ENCODE measurements at places on chromosomes 1 and 21.

GRCh38 chr1:23416964-23417363, 7.6 kb downstream of the TCEA3 start:
- DNase-seq, result no peak

- DNase-seq, result no peak
These were observed 665 bp downstream of the EFHD2 start for GRCh38 chr1:15410223-15410883.

- DNase-seq, result peak; percentile 51
These were observed 78.5 kb downstream of the ITPKB start for GRCh38 chr1:226660410-226661182.

GRCh38 chr1:230797942-230798365, 50.8 kb downstream of the CAPN9 start:
- peak; percentile 87 for DNase-seq

GRCh38 chr1:153348511-153349362, at the start of gene PGLYRP4:
Gene PGLYRP4 (minus strand): TSS chr1:153348841. CDS start chr1:153347932, 909 bp downstream.
- no peak for DNase-seq

DNA sequence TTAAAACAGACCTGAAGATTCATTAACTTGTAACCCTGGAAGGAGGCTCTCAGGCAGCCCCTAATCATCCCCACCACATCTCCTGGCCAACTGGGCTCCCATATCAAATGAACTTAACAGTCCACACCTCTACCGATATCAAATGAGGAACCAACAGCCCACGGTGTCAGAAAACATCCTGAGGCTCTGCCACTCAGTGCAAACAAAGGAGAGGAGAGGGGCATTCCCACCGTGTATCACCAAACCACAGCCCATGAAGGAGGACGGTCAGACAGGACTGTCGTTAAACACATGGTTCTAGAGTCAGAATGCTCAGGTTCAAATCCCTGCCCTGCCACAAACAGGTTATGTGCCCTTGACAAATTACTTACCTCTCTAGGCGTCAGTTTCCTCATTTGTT, 52.5 kb downstream of the ERI3 start:
- DNase-seq, result no peak

DNA sequence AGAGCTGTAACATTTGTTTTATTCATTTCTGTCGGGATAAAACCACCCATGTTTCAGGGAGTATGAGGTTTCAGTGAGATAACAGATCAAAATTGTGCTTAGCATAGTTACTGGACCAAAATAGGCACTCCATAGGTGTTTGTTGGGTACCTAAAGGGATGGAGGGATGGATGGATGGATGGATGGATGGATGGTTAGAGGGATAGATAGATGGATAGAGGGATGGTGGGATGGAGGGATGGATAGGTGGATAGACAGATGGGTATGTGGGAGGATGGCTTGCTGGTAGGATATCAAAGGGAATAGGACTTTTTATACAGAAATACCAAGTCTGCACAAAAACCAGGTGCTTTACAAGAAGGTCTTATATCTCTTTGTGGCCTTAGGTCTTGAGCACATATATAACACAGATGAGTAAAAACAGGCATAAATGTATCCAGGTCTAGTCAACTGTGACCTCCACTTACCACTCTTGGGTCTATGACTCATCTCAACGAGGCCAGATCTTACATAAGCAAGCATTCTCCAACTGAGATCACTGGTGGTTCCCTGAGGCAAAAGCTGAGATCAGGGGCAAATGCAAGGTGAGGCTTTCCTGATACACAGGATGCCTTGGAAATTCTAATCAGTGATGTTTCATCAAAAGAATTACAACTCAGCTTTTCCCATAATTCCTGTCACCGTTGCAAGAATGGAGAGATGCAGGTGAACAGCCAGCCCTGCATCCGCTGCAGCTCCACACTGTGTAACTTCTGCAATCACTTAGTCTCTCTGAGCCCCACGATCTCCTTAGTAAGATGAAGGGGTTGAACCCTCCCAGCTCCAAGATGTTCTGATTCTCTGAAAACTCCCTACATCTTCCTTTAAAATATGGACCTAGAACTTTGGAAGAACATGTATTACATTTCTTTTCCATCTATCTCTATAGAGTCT, 32.0 kb downstream of the PTAFR start:
- peak; percentile 32 for DNase-seq

- DNase-seq, result peak; percentile 67
These were observed 20.0 kb downstream of the MEF2D start for GRCh38 chr1:156480411-156481192.

DNA sequence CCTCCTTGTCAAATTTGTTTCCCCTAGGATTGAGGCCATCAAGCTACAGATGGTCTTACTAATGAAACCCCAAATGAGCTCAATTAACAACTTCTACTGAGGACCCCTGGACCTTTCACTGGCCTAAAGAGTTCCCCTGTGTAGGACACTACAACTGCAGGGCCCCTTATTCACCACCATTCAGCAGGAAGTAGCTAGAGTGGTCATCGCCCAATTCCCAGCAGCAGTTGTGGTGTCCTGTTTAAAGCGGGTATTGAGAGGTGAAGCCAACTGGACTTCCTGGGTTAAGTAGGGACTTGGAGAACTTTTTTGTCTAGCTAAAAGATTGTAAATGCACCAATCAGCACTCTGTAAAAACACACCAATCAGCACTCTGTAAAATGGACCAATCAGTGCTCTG, 1466.9 kb downstream of the KCNT2 start:
- DNase-seq, result no peak

DNA sequence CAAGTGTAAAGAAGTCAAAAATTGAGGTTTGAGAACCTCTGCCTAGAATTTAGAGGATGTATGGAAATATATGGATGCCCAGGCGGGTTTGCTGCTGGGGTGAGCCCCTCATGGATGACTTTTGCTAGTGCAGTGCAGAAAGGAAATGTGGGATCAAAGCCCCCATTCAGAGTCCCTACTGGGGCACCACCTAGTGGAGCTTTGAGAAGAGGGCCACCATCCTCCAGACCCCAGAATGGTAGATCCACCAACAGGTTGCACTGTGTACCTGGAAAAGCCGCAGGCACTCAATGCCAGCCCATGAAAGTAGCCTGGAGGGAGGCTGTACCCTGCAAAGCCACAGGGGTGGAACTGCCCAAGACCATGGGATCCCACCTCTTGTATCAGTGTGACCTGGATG, 330.7 kb upstream of the DPYD start:
- no peak for DNase-seq

GRCh38 chr1:18309552-18310155, 171.1 kb upstream of the KLHDC7A start:
- DNase-seq, result no peak

GRCh38 chr1:93801471-93801870, 77.5 kb downstream of the DNTTIP2 start:
- no peak for DNase-seq

GRCh38 chr1:30526652-30527345, 196.6 kb downstream of the MATN1 start:
- DNase-seq, result no peak

GRCh38 chr1:192224396-192224795, 66.1 kb downstream of the RGS18 start:
- DNase-seq, result no peak

GRCh38 chr1:115555446-115555845, 86.3 kb upstream of the VANGL1 start:
- peak; percentile 1 for DNase-seq

- peak; percentile 6 for DNase-seq
These were observed 21.9 kb downstream of the TLCD4 start for GRCh38 chr1:95139039-95139438.

- no peak for DNase-seq
These were observed at the start of gene FCRL3 for GRCh38 chr1:157700732-157701131. Gene FCRL3 (minus strand): TSS chr1:157700769. CDS start chr1:157700489, 280 bp downstream.

- peak; percentile 1 for DNase-seq
These were observed 282.6 kb downstream of the BARHL2 start for GRCh38 chr1:90434460-90434859.

- peak; percentile 60 for DNase-seq
These were observed 10.0 kb downstream of the TP53BP2 start for GRCh38 chr1:223835754-223836153.

- DNase-seq, result peak; percentile 43
These were observed 1.3 kb downstream of the POGK start for GRCh38 chr1:166840309-166841274.

DNA sequence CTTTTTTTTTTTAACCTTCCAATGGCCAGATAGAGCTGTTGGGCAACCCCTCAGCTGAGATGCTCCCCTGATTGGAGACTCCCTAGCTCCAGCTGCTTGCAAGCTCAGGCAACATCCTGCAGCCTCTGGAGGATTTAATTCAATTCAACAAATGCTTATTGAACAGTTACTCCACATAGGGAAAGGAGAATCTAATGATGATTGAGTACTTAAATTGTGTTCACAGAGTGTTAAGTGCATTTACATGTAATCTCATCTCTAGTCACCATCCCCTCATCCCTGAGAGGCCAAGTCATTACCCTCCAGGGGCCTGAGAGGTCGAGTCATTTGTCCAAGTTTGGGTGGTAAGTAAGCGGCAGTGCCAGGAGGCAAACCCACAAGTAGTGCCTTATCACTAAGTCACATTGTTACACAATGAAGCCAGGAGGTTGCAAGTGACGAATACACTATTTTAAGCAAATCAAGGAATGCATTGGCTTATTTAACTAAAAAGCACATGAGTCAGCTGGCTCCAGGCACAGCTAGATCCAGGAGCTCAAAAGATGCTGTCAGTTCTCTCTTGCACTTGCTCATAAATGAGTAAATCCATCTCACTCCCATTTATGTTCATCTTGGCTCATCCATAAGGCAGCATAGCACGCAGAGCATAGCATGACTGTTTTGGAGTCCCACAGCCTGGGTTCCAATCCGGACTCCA, 64.3 kb downstream of the OPTC start:
- DNase-seq, result peak; percentile 99

DNA sequence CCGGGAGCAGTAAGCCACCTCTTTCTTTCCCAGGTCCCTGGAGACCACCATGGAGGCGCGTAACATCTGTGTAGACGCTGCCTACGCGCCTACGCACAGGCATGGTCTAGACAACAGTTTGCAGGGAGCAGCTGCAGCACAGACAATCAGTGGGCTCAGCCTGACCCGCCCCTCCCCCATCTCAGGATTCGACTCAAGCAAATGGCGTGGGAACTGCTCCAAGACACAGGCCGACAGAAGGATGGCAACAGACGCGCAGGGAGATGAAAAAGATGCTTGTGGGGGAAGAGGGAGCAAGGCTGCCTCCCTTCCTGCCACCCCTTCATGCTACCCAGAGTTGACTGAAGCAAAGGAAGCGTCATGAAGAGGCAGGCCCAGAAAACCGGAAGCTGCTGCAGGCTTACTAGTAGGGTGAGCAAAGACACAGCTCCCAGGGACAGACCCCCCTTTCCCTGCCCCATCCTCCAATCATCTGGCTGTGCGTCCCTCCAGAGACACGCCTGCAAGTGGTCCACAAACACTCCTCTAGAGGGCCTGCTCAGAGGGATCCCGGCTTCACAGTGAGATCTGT, 19.5 kb downstream of the STK40 start:
- DNase-seq, result peak; percentile 68

- no peak for DNase-seq
These were observed 18.7 kb downstream of the PSMB2 start for GRCh38 chr1:35622510-35623178.

- DNase-seq, result peak; percentile 100
These were observed 53.3 kb upstream of the SYT14 start for GRCh38 chr1:209884665-209885117.

- peak; percentile 66 for DNase-seq
These were observed 115.0 kb upstream of the TMPRSS2 start for GRCh38 chr21:41622831-41623548.

GRCh38 chr1:23889074-23889473, 21.0 kb upstream of the FUCA1 start:
- DNase-seq, result no peak

- peak; percentile 40 for DNase-seq
These were observed 9.8 kb upstream of the CDC20 start for GRCh38 chr1:43348809-43349593.

DNA sequence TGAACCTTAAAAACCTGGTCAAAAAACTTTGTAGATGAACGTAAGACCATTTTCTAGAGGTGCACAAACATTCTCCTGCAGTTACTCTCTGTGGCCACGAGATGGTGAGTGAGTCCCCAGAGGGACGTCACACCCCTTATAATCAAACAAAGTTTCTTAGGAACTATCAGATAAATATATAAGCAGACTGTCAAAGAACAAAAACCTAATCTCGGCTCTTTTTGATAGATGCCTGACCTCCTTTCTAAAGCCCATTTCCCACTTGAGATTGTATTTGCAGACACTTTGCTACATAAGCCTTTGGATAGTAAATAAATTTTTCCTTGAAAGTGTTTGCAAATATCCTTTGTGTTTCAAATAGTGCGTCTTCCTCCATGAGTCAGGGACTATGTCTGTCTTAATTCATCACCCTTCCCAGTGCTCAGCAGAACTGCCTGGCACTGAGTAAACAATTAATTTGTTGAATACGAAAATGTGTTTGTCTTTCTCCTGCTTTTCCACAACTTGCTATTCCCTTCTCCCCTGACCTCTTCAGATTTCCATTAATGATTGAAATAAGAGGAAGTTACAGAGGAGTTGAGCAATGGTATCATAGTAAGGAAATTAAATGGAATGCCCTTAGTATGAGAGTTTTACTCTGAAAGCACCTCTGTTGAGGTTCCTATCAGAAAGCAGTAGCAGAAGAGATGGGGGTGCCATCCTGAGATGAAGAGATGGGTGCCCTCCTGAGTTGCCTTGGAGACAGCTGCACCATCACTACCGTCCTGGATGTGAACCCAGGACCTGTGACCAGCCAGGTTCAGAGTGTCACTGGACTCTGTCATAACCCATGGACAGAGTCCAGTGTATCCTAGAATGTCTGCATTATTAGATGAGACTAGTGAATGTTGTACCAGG, 57.8 kb upstream of the RAVER2 start:
- DNase-seq, result peak; percentile 74

DNA sequence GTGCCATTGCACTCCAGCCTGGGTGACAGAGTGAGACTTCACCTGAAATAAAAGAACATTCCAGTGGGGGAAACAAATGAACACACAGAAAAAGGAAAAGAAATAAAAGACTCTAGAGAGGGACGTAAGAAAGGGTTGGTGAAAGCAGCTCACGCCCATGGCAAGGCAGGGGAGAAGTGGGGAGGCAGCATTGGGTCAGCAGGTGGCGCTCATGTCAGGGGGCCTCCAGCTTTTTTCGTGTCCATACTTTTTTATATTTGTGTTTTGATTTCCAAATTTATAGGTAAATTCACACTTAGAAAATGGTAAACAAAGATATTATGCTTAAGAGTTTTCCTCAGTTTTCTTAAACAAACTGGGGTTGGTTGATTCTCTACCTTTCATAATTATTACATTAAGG, 45.5 kb downstream of the VPS13D start:
- DNase-seq, result peak; percentile 41

GRCh38 chr1:2233997-2234761, 6.1 kb downstream of the SKI start:
- peak; percentile 96 for DNase-seq

Data from cardiac fibroblast (primary cell).